Stimulated activated CD8-positive, alpha-beta memory T cell treated with anti-CD3 and anti-CD28 coated beads, Interleukin-7, amount 100 ng/mL, for 4 hours (primary cell): ENCODE measurements at places on chromosomes 2 and 18.

DNA sequence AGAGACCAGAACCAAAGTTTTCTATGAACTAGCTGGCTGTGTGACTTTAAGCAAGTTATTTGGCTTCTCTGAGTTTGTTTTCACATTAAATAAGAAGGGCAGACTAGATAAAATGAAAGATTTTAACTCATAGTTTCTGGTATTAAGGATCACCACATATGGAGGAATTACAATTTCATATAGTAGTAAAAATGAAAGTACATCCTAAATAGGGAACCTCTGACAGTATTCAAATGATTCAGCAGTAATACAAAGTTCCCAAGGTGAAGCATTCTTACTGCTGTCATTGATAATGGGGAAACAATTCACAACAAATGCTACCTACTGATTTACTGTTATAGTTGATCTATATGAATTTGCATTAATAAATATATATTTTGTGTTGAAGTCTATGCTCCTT, 170.3 kb upstream of the VRK2 start:
- DNase-seq = no peak

DNA sequence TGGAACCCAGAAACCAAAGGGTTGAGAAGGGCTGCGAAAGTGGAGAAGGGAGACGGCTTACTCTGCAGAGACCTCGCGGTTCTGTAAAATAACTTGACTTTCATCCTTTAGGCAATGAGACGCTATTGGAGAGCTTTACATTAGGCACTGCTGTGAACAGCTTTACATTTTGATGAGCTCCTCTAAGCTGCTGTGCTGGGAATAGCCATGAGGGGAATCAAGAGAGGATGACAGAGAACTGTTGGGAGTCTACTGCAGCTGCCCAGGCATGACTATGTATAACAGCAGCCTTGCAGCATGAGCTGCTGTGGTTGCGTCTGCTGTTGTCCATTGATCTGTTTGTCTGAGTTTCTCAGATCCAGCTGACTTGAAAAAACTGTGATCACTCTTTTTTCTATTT, 310.8 kb upstream of the MAP2 start:
- no peak for DNase-seq

GRCh38 chr2:238235331-238235732, 4.5 kb downstream of the HES6 start:
- no peak for DNase-seq

DNA sequence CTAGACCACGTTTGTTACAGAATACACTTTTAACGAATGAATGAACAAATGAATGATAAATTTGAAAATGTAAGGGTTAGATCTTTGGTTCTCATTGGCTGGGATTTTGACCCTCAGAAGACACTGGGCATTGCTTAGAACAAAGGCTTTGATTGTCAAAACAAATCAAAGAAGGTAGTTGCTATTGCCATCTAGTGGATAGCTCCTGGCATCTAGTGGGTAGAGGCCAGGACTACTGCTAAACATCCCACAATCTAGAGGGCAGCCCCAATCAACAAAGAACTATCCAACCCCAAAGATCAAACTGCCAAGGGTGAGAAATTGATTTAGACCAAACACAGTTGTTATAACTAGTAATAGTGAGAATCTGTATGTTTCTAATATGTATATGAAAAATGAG, 552.3 kb downstream of the KCNJ3 start:
- no peak for DNase-seq
